ENCODE measurements at places on chromosomes 7 and 10.

- DNase-seq, result no peak
These were observed 31.1 kb downstream of the POT1 start for GRCh38 chr7:124898531-124898930.

DNA sequence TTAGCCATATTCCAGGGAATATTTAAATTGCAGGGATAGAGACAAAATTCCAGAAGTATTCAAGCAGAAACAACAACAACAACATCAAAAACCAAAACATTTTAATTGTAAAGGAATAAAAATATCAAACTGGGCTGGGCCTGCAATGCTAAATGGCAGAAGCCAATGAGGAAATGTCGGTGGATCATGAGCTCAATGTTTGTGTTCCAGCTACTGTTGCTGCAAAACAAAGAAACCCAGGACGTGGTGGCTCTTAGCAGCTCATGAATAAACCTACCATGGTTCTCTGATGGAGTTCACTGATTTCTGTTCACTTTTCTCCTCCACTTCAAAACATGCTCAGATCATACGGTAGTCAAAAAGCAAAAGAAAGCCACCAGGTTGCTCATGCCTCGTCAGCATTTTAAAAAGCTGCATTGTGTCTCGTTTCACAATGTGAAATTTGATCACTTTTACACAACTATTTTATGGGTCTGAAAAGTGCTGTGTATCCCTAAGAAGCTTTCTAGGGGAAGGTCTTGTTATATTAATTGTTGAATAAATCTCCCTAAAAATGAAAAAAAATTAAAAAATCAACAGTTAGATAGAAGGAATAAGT lies 54.0 kb downstream of the ASNS start:
- DNase-seq, result peak; percentile 24

DNA sequence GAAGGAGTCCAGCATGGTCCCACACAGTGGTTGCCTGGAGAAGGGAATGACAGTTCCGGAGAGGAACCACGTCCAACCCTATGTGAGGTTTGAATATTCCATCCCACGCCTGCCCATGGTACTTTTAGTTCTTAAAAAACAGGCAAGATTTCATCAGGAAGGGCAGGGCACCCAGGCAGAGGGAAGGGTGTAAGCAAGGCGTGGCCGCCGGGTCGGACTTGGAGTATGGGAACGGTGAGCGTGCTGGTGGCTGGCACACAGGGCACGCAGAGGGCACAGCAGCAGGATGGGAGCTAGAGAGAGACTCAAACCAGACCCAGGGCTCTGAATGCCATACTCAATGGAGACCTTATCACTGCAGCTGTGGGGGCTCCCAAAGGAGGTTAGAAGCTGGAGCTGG lies 34.3 kb downstream of the FAM53B start:
- no peak for DNase-seq

- no peak for DNase-seq
These were observed 77.6 kb downstream of the VPS41 start for GRCh38 chr7:38831259-38831996.

DNA sequence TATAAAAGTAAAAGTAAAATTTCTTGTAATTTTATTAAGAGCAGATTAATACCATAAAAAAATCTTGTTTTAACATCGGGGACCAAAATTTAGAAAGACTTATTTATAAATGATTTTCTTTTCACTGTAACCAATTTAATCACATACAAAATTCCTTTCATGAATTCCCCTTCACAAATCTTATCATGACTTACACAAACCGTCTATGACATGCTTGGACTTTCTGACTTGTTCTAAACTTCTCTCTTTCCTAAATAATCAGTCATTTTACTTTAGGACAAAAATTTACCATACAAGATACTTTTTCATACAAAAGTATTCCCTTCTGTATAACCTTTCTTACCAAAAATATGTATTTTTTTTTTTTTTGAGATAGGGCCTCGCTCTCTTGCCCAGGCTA lies 9.3 kb downstream of the CROT start:
- DNase-seq, result no peak

DNA sequence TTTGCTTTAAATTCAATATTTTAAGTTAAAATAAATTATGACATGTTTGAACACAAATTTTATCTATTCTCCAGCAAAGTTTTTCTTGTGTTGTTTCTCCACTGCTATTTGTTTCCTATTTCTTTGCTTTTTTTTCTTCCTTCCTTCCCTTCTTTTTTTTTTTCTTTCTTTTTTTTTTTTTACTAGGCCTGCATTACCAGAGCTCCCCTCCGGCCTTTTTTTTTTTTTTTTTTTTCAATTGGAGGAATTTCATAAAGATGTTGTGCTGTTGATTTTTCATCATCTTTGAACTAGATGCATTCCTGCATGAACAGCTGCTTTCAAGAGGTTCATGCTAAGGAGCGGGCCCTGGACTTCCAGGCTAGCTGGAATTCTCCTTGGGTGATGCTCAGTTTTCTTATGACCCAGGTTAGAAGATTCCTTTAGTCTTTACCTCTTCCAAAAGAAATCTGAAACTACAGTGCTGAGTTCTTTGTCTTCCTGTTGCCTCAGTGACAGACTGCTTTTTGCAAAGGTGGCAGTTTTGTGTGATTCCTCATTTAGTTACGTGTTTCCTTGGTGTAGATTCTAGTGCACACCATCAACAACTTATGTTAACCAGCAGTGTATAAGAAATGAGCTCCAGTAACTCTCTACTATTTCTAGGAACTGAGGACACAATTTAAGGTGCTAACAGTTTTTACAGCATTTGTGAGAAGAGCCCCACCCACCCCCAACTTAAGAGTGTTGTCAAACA lies 4.8 kb upstream of the CAMK1D start:
- DNase-seq, result no peak

DNA sequence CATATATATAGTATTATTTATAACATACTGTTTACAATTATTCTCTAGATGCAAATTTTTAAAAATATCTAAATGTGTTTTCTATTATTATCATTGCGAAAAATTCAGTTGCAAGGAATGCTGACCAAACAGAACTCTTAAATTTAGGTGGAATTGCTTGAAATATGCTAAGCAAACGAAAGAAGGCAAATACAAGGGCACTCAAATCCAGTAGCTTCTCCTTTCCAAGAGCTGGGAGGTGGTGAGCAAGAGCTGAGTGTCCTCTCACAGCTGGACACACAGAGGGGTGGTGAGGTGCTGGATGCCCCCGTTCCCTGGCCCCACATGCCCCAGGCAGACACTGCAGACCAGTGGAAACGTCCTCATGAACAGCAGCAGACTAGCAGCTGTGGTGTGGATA lies 166.0 kb downstream of the TAX1BP1 start:
- no peak for DNase-seq

- DNase-seq, result no peak
These were observed 70.4 kb upstream of the NOBOX start for GRCh38 chr7:144473908-144474307.

DNA sequence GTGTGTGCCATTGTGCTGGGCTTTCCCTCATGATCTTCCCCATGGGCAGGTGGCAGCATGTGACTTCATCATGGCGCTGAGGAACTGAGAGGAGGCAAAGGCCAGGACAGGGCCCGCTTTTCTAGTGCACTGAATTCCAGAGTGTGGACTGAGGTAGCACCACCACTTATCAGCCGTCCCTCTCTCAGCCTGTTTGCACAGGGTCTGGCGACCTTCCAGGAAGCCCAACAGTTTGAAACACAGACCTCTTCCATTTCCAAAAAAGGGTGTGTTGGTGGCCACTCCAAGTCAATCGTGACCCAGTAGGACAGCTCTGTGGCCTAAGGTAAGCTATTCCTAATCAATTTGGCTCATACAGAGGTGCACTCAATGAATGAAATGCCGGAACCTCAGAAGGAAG lies 4.4 kb downstream of the DNAJC30 start:
- no peak for DNase-seq

DNA sequence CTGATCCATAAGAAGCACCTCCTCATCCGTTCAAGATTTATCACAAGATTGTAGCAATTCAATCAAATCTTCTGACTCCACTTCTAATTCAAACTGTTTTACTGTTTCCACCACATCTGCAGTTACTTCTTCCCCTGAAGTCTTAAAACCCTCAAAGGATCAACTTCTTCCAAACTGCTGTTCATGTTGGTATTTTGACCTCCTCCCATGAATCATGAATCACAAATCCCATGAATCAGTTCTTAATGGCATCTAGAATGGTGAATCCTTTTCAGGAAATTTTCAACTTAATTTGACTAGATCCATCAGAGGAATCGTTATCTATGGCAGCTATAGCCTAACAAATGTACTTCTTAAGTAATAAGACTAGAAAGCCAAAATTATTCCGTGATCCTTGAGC lies 122.3 kb downstream of the IMMP2L start:
- no peak for DNase-seq

- no peak for DNase-seq
These were observed 520.0 kb downstream of the CNTNAP2 start for GRCh38 chr7:146636581-146636980.

DNA sequence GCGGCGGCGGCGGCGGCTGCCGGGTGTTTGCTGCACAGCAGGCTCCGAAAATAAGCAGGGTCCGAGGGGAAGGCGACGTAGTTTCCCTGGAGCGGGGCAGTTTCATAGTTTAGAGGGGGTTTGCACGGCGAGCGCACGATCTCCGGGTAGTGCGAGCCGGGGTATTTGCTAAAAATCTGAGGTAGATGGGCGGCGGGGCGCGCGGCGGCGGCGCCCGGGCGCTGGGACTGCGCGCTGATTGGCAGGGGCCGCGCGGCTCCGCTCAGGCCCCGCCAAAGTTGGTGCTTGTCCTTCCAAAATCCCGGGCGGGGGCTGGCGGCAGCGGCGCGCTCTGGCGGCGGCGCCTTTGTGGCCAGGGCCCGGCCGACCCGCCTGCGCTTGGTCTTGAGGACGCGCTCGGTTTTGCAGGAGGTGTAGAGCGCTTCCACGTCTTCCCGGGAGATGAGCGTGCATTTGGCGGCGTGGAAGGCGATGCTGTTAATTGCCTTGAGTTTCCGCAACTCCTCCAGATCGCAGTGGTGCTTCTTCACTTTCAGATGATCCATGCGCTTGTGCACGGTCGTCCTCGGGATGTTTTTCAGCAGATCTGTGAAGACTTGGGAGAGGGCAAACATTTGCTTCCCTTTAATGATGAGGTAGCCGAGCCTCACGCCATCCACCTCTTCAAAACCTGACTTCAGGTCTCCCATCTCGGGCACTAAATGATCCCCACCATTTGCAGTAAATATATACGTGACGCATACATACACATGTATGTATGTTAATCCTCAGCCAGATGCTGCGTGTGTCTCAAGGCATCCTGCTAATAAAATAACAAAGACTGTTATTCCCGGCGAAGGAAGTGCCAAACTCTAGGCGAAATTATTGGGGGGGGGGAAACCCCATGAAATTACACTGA lies 8.1 kb downstream of the SKIDA1 start:
- peak; percentile 39 for DNase-seq

Data from NCI-H774 (cell line).